ENCODE measurements at places on chromosomes 4 and X. TPM values are rescaled to one million over a fixed set of nuclear protein-coding genes. Genes with fewer than 3 reads are reported as not detected.

DNA sequence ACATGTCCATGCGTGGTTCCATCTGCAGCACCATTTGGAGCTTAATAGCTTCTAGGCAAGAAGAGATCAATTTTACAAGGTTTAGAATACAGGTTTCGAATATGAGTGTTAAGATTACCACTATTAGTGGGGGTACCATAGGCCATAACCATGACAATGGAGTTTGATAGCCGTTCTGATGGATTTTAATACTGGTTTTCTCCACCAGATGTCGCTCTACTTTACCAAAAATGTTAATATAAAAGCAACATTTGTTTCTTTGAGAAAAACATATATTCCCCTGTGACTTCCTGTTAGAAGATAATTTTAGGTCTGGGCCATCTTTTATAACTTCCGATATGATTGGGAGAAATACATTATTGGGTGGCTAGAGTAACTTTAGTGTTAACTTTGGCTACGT is 499.7 kb upstream of the POU3F4 start:
- DNase-seq: no peak

GRCh38 chr4:148443512-148444295 is 1.5 kb upstream of the NR3C2 start:
- peak; percentile 14 for DNase-seq

DNA sequence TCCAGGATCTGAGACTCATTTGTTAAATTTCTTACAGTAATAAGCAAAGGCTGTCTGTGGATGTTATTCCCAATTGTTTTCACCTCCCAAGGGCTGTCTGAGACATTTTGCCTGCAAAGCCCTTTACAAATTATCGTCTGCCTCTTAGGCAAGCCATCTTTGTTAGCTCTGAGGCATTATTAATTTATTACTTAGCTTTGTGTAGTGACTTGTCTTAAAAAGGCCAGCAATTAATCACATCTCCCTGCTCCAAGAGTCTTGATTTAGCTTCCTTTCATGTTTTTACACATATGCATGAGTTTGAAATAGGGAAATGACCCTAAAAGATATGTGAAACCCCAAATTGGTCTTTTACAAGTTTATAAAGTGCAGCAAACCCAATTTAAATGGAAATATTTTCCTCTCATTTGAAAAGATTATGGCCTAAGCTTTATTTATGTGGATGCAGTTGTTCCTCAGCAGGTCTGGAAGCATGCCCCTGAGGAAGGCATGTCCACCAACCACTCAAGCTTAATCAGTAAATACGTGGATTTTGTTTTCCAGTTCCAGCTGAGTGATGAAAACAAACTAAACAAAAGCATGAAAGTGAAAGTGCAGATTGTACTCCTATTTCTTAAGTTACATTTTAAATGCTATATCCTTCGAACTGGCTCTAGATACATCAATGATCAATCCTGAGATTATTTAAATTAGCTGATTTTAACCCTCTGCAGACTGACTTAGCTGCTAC is 173.6 kb upstream of the LNX1 start:
- DNase-seq: no peak

DNA sequence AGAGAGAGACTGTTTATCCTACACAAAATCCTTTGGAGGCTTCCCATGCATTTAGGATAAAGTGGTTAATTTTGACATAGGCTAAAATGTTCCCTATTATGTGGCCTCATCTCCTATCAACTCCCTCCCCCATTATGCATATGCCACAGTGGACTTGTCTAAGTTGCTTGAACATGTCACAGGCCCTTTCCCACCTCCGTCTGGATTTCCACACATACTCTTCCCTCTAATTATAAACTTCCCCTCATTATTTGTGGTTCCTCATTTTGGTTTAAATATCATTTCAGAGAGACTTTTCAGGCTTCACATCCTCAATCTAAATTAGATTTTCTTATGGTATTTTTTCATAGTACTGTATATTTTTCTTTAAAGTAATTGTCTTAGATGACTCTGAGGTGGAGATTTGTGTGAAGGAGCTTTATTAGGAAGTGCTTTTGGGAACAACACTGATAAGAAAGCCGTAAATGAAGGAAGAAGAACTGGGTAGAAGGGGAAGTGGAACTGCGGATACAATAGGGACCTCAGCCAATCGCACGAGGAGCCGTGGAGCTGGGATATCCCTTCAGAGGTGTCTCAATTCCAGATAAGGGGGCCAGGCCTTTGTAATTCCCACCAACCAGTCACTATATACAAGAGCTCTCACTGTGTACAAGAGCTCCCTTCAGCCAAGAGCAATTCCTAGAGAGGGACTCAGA is 7.9 kb downstream of the C4orf17 start:
- no peak for DNase-seq

GRCh38 chr4:90127223-90127705 is at the start of gene CCSER1:
Gene CCSER1, plus strand, starts transcription at chr4:90127394.
- DNase-seq: peak; percentile 31

DNA sequence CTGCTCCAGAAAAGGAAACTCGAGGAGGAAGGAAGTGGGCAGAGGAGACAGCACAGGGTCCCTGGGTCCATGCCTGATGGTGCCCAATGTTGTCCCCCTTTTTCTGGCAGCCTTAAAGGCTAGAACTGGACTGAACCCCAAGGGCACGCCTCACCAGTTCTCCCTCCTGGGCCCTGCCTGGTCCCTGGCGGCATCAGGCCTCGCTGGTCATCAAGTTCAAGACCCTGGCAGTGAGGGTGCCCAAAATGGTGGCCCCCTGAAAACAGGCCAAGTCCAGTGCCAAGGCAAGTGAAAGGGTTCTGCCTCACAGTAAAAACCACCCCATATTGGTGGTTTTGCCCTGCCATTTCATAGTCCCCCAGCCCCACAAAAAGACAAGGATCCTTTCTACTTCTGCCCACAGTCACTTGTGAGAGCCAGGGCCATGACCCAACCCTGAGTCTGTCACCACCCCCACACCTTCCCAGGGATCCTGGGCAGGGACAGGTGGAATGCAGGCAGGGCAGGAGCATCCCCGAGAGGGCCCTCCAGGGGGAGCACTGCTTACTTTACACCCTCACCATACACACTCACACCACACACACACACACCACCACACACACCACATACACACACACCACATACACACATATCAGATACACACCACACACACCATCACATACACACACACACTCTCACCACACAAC is 107.6 kb downstream of the DCTD start:
- peak; percentile 10 for DNase-seq

DNA sequence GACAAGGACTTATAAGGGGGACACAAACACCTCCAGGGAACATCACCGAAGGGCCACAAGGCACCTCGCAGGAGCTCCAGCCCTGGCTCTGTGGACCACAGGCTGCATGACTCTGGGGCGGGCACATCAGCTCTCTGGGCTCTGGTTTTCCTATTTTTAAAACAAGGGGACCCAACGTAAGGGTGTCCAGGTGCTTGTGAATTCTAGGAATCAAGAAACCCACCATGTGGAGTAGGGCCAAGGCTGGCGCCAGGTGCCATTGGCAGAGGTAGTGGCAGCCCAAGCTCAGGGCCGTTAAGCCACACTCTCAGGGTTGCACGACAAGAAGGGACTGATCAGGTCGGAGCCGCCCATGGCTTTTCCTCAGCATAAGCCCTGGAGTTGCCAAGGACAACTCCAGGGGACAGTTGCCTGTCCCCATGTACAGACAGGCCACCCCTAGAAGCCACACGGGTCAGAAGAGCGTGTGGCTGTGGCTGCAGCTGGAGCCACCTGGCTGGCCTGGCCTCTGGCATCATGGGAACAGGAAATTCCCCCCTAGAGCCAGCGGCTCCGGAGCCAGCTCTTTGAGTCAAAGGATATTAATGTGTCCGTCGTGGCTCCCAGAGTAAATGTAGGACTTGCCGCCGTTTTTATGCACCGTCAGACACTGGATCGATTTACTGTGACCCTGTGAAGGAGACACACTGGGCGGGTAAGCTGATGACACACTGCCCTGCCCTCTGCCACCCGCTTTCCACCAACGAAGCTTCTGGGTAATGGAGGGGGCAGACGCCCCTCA is 32.5 kb downstream of the WDR1 start:
- DNase-seq: no peak

- no peak for DNase-seq
These were observed 155.1 kb upstream of the FGF13 start for GRCh38 chrX:138866643-138867042.

DNA sequence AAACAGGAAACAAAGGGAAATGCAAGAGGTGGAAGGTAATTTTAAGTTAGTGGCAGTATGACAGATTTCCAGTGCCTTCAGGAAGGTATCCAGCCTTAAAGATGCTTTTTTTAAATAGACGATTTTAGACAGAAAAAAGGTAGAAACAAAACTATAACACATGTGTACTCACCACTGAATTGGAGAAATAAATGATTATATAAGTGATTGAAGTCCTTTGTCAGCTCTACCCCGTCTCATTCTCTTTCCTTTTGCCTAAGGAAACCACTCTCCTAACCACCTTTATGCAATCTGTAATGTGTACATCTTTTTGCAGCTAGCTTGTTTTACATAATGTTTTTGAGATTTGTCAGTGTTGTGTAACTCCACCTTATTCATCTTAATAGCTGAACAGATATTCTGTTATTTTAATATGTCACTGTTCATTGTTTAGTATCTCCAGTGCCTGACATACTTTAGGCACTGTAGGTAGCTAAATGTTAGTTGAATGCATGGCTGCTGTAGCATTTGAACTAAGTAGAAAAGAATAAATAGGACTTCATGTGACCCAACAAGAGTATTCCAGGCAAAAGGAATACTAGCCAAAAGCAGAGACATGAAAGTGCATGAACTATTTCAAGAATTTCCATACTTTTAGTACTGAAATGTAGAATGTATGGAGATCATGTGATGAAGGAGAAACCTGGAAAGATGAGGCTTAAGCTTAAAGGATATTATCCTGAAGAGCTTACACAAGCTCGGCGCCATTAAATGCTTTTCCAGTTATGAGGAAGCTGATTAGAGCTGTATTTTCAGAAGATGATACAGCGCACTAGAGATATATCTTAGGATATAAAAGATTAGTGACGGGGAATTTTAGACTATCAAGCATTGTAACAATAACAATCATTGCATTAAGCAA is 865 bp downstream of the FAM200B start:
- no peak for DNase-seq

- DNase-seq: no peak
These were observed 185.3 kb downstream of the CRLF2 start for GRCh38 chrX:1027133-1027532.

GRCh38 chr4:188218392-188218791 is 79.2 kb downstream of the TRIML1 start:
- DNase-seq: no peak

DNA sequence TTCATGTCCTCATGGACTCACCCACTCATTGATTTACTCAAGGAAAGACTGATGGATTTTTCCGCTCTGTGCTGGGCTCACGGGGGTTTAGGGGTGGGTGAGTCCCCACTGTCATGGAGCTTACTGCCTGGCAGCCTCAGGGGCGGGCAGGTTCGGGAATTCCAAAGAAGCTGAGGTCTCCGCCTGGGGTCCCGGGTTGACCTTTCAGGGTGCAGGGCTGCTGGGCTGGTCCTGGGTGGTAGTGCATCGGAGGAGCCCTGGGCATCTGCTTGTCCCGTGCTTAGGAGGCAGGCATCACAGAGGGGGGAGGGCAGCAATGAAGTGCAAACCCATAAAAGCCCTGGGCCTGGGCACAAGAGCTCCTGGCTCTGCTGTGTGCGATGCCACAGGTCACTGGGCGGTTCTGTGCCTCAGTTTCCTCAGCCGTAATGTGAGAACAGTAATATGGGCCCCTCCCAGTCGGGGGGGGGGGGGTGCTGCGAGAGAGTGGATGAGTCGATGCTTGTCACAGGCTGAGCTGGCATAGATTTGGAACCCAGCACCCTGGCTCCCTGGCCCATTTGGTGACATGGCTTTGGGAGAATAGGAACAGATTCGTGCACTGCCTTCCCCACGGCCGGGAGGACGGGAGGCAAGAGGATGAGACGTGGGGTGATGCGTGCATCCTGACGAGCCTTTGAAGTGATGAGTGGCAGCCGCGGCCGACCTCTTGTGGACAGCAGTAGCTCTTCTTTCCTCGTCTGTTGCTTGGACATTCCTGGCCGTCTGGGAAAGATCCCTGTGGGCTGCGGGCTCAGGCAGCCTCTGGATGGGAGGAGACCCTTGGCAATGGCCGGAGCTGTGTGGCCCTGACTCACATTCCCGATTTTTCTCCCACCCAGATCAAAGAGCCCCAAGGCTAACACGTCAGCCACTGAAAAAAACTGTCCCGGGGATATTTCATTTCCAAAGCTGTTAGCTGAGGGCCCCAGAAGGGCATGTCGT is 42.0 kb downstream of the PSAPL1 start:
- no peak for DNase-seq

- DNase-seq: no peak
These were observed 732 bp downstream of the NLGN4X start for GRCh38 chrX:6227935-6228334.

- no peak for DNase-seq
These were observed 350.6 kb upstream of the SLC7A11 start for GRCh38 chr4:138592796-138593195.

GRCh38 chrX:3244955-3245354 is 101.5 kb downstream of the MXRA5 start:
- DNase-seq: no peak

- DNase-seq: no peak
These were observed 545.6 kb downstream of the TRAM1L1 start for GRCh38 chr4:116539744-116540143.

DNA sequence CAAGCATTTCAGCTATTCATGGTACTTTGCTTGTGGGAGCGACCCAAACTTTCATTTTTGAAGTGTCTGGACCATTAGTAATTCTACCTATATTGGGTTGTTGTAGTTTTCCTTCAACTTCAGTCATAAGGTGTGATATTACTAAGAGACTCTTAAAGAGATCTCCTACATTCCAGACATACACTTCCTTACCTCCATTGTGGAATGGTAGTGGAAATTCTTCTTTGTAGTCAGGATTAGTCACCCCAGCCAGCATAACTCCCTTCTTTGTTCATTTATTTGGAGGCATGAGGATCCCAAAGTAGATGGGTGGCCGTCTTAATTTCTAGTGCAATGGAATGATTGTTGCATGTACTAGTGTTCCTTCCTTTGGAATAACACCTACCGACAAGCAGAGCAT is 991.4 kb downstream of the ARAP2 start:
- DNase-seq: no peak

DNA sequence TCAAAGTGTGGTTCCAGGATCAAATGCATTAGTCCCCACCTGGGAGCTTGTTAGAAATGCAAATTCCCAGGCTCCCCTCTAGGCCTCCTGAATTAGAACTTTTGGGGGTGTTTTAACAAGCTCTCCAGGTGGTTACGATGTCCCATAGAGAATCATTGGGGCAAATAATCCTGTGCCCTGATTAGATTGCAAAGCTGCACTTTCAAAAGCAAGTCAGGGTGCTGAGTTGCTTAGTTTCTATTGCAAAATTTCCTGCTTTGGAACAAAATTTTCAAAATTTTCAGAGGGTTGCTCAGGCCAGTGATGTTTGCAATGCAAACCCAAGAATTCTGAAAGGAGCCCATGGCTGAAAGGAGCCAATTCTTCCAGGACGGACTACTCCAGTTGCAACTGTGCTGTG is 71.0 kb downstream of the MGST2 start:
- DNase-seq: no peak

PHKA2 gene
- 27.8 TPM for total RNA-seq

S100G gene
- not detected for total RNA-seq

ABCE1 gene
- total RNA-seq: 62.1 TPM

TBX22 gene
- not detected for total RNA-seq

CCSER1 gene
- total RNA-seq: not detected

DHX15 gene
- 187 TPM for total RNA-seq

Measured in activated CD4-positive, alpha-beta T cell treated with anti-CD3 and anti-CD28 coated beads, Interleukin-2, amount 10 ng/mL, durations not matched to agents 7 days and 5 days (primary cell).